Upper lobe of left lung (tissue), 6 donors: ENCODE measurements at places on chromosomes 12 and 14. TPM values are rescaled to one million over a fixed set of nuclear protein-coding genes. Genes with fewer than 3 reads are reported as not detected.
A peak's percentile ranks its signal among the peaks of the same experiment; 100 is the strongest.

MYF6 gene
- total RNA-seq, result not detected

CCDC85C gene
- total RNA-seq, result 22.5 TPM

NGB gene
- not detected for total RNA-seq

HSPB8 gene
- 15.7 TPM for total RNA-seq

C3AR1 gene
- total RNA-seq, result 12.8 TPM

TDRD9 gene
- total RNA-seq, result 3.1 TPM

RGS6 gene
- 2.7 TPM for total RNA-seq

OTOGL gene
- total RNA-seq, result 0.15 TPM

DIO2 gene
- total RNA-seq, result 1.7 TPM

GRCh38 chr14:89042021-89042420 is 217.6 kb downstream of the TTC8 start:
- no peak for DNase-seq
- no peaks in the 10 kb centered on the region for H3K27me3 ChIP-seq
- no peak overlapping the region for H3K27ac ChIP-seq
- no peak overlapping the region for H3K4me3 ChIP-seq

GRCh38 chr12:115044073-115044472 is 360.1 kb upstream of the TBX3 start:
- no peak overlapping the region for H3K4me3 ChIP-seq
- no peaks in the 10 kb centered on the region for H3K27me3 ChIP-seq
- no peak for DNase-seq
- no peaks in the 10 kb centered on the region for H3K36me3 ChIP-seq
- H3K27ac ChIP-seq, result no peak overlapping the region

DNA sequence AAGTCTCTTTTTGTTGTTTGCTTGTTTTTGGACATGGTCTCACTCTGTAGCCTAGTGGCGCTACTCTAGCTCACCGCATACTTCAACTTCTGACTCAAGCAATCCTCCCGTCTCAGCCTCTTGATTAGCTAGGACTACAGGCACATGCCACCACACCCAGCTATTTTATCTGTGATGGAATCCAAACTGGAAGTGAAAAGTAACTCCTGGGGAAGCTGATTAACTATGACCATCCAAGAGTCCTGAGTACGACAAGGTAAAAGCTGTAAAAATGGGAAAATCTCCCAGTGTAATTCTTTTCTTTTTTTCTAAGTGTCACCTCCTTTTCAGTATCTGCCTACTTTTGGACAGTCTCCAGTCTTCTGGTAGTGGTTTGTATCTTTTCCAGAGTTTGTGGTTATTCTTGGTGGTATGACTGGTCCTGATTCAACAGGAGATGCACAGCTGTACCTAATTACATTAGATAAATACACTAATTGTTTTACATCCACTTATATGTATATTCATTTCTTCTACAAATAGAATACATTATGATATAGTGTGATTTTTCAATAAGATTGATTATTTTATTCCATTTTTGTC is 97.8 kb downstream of the SLC6A15 start:
- H3K27me3 ChIP-seq, result no peaks in the 10 kb centered on the region
- H3K36me3 ChIP-seq, result no peaks in the 10 kb centered on the region
- no peaks in the 10 kb centered on the region for H3K4me1 ChIP-seq

DNA sequence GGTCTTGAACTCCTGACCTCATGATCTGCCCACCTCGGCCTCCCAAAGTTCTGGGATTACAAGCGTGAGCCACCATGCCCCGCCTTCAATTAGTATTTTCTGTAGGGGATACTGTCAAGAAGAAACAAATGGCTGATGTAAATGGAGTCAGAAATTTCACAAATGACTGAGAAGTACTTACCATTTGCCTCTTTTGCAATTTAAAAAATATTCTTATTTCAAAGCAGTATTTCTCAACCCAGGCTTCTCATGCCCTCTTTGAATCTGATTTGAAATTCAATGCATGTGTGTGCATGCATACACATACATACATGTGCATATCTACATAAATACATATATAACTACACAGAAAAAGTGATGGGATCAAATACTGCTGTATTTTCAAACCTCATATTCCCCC is 4.4 kb downstream of the PSMA6 start:
- no peaks in the 10 kb centered on the region for H3K36me3 ChIP-seq
- no peaks in the 10 kb centered on the region for H3K27me3 ChIP-seq
- peak overlapping the region; percentile 96 for H3K27ac ChIP-seq
- no peak for DNase-seq
- no peak overlapping the region for H3K4me3 ChIP-seq

GRCh38 chr12:49887536-49888401 is 15.9 kb downstream of the FAIM2 start:
- DNase-seq, result no peak
- no peaks in the 10 kb centered on the region for H3K27me3 ChIP-seq
- H3K27ac ChIP-seq, result no peak overlapping the region

DNA sequence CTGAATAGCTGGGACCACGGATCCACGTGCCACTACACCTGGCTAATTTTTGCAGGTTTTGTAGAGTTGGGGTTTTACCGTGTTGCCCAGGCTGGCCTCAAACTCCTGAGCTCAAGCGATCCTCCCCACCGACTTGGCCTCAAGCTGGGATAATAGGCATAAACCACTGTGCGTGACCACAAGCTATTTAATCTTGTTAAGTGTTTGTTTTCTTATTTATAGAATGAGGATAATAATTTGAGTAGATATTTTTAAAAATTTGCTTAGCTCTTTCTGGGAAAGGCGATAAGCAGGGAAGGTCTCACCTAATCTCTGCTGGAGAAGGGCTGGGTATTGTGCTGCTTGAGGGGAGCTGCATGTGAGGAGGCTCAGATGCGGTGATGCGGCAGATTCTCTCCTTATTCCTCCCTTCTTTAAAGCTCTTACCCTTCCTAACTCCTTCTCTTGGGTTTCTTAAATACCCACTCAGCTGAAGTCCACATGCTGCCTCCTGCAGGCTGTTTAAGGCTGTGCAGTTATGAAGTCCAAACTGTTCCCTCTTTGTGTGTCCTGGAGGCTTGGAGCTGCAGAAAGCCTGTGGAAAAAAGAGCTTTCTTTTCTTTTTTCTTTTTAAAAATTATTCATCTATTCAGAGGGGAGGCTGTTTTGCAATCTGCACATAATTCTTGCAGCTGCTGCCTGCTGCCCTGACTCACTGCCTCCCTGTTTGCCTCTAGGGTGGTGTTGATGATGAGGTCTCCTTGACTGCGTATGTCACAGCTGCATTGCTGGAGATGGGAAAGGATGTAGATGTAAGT is 37.9 kb downstream of the A2ML1 start:
- H3K36me3 ChIP-seq, result no peaks in the 10 kb centered on the region
- DNase-seq, result peak; percentile 32
- no peak overlapping the region for H3K27ac ChIP-seq
- H3K4me1 ChIP-seq, result no peaks in the 10 kb centered on the region

GRCh38 chr12:14418451-14418890 is 53.0 kb downstream of the ATF7IP start:
- peak overlapping the region; percentile 13 for H3K4me3 ChIP-seq
- no peaks in the 10 kb centered on the region for H3K27me3 ChIP-seq
- H3K36me3 ChIP-seq, result no peaks in the 10 kb centered on the region
- no peak for DNase-seq

DNA sequence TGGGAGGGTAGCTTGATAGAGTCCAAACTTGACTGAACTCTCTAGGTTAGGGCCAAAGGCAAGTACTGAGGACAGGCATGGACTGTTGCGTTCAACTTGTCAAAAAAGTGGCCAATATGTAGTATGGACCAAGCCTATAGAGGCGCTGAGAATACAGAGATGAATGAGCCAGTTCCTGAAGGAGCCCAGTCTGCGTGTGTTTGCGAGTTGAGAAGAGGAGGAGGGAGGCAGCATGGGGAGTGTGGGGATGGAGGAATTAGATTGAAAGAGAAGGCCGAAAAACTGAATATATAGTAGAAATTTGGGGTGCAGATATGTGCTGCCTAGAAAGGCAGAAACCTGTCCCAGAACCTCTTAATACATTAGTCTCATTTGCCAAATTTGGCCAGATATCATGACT is 412.4 kb downstream of the PCNX1 start:
- H3K4me1 ChIP-seq, result peaks cover 26% of the 10 kb centered on the region
- H3K27me3 ChIP-seq, result no peaks in the 10 kb centered on the region
- peak overlapping the region; percentile 100 for H3K27ac ChIP-seq

GRCh38 chr12:58745348-58746125 is 174.8 kb downstream of the LRIG3 start:
- no peak overlapping the region for H3K27ac ChIP-seq
- H3K36me3 ChIP-seq, result no peaks in the 10 kb centered on the region
- no peaks in the 10 kb centered on the region for H3K27me3 ChIP-seq

DNA sequence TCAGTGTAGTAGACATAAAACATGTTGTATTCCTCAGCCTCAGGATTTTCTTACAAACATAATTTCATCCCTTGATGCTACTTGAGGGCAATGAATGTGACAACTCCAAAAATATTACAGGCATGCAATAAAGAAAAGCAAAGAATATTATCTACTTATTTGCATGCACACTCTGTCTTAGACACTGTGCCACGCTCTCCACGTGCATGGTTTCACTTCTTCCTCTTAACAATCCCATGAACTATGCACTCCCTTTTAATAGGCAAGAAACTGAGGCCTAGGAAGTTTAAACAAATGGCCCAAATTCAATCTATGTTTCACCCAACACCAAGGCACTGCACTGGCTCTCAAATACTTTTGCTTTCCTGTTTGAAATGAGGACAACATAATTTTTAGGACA is 1.8 kb upstream of the PAH start:
- no peak overlapping the region for H3K4me3 ChIP-seq
- peaks cover 7% of the 10 kb centered on the region for H3K4me1 ChIP-seq
- no peak for DNase-seq
- no peak overlapping the region for H3K27ac ChIP-seq
- no peaks in the 10 kb centered on the region for H3K27me3 ChIP-seq

- H3K36me3 ChIP-seq, result peaks cover 30% of the 10 kb centered on the region
- no peaks in the 10 kb centered on the region for H3K4me1 ChIP-seq
- no peak overlapping the region for H3K4me3 ChIP-seq
- DNase-seq, result peak; percentile 29
Observed at GRCh38 chr12:5796171-5796958, 148.7 kb downstream of the ANO2 start.

GRCh38 chr12:118055865-118056773 is 4.9 kb downstream of the WSB2 start:
- DNase-seq, result no peak
- H3K36me3 ChIP-seq, result no peaks in the 10 kb centered on the region
- H3K27ac ChIP-seq, result peak overlapping the region; percentile 1
- H3K4me1 ChIP-seq, result peaks cover 32% of the 10 kb centered on the region
- no peak overlapping the region for H3K4me3 ChIP-seq

- H3K27me3 ChIP-seq, result no peaks in the 10 kb centered on the region
- no peak overlapping the region for H3K4me3 ChIP-seq
- no peaks in the 10 kb centered on the region for H3K4me1 ChIP-seq
- H3K27ac ChIP-seq, result no peak overlapping the region
Observed at GRCh38 chr12:18908191-18908590, 170.3 kb downstream of the CAPZA3 start.

- H3K36me3 ChIP-seq, result no peaks in the 10 kb centered on the region
- no peaks in the 10 kb centered on the region for H3K27me3 ChIP-seq
- no peak overlapping the region for H3K4me3 ChIP-seq
- H3K4me1 ChIP-seq, result peaks cover 4% of the 10 kb centered on the region
- no peak overlapping the region for H3K27ac ChIP-seq
Observed at GRCh38 chr12:50077099-50077498, 8.0 kb upstream of the SMARCD1 start.

DNA sequence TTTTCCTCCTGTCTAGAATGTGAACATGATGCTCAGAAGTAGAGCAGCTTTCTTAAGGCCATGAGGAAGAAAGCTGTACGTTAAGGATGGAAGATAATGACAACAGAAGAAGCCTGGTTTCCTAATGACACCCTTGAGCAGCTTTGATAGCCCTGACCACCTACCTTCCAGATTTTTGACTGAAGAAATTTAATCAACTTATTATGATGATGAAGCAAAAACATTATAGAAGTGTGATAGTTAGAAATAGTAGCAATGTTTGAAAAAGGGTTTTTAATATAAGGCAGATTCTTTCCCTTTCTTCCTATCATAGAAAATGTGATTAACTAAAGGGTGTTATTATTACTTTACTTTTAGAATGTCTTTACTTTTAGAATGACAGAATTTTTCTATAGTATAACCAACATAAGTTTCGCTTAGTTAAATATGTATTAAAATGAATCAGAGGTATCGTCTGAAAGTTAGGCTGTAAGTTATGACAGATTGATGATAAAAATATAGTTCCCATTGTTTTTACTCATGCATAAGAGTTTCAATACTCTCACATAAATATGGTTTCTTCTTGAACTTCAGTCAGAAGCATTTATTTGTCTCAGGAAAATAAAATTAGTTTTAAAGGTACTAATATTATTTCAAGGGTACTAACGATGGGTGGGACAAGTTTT is 50.1 kb upstream of the PPFIA2 start:
- no peak overlapping the region for H3K4me3 ChIP-seq
- no peaks in the 10 kb centered on the region for H3K4me1 ChIP-seq
- no peaks in the 10 kb centered on the region for H3K36me3 ChIP-seq
- H3K27me3 ChIP-seq, result no peaks in the 10 kb centered on the region
- DNase-seq, result no peak

DNA sequence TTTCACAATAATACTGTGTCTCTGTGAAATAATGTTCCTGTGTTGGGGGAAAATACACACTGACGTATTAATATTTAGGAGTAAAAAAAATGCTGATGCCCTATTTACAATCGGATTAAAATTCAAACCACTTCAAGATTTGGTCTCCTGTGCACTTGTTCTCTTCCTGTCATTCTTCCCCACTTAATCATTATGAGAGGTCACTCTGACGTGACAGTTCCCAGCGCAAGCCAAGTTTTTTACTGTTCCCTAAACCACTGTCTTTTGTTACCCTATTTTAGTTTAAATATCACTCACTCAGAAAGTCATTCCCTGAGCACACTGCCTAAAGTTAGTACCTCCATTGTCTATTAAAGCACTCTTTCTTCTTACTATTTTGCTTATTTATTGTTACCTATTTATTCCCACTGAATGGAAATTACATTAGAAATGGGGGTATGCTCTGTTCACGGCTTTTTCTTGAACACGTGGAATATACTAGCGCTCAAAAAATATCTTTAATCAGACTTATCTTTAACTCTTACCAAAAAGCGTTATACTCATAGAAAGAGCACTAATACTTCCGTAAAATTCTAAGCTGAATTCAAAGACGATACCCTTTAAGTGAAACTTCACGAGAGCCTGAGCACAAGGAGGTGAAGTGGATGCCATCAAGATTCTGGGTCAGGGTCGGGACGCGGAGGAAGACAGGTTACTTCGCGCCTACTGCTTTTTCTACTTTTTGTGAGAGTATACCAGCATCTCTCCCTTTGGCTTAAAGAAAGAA is 670 bp upstream of the PSMA3 start:
- peak overlapping the region; percentile 42 for H3K4me3 ChIP-seq
- no peaks in the 10 kb centered on the region for H3K27me3 ChIP-seq
- peaks cover 29% of the 10 kb centered on the region for H3K4me1 ChIP-seq
- H3K36me3 ChIP-seq, result peaks cover 7% of the 10 kb centered on the region
- H3K27ac ChIP-seq, result peak overlapping the region; percentile 97
- DNase-seq, result no peak
